ENCODE measurements at places on chromosomes 7 and 10. TPM values are rescaled to one million over a fixed set of nuclear protein-coding genes. Genes with fewer than 3 reads are reported as not detected.

Gene CYP2C19
- not detected for total RNA-seq

Gene LIPJ
- not detected for total RNA-seq

Gene GTF2I
- total RNA-seq = 203 TPM

Gene DUSP5
- 141 TPM for total RNA-seq

Gene FAM180A
- not detected for total RNA-seq

Gene SGMS1
- total RNA-seq = 18.6 TPM

Gene FBXL13
- 0.54 TPM for total RNA-seq

Gene ANXA8L1
- total RNA-seq = not detected

Gene MBL2
- total RNA-seq = not detected

DNA sequence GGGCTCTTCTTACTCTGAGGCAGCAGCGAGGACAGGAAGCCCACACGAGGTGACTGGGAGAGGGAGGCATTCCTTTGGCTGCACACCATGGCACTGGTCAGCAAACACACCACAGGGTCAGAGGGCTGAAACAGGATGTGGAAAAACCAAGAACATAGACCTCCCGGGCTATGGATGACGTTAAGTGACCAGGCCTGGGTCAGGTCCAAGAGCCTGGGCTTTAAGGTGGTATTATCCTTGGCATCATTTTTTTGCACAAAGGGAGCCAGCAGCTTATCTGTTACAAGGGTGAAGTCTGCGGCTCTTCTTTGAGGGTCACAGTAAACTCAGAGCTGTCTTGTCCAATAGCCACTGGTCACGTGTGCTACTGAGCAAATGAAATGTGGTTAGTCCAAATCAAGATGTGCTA, 7.0 kb downstream of the WDR91 start:
- no peak overlapping the region for H3K4me3 ChIP-seq
- no peaks in the 10 kb centered on the region for H3K27me3 ChIP-seq
- H3K4me1 ChIP-seq = peaks cover 51% of the 10 kb centered on the region
- H3K36me3 ChIP-seq = peaks cover 47% of the 10 kb centered on the region
- H3K27ac ChIP-seq = no peak overlapping the region

DNA sequence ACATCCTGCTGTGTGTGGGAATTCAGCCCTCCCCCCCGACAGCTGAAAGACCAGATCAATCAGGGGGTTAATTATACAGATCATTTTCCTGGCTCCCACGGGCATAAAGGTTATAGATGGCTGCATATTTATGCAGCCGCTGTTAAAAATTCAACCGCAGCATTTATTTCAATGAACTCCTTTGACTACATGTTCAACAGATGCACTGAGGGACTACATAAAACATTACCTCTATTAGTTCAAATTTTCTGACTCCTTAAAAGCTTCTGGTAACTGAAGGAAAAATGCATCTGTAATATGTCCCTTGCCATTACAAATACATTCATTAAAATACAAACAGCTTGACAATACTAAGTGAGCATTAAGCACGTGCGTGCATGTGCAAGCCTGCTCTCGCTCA, 49.7 kb upstream of the YAE1 start:
- H3K36me3 ChIP-seq = no peaks in the 10 kb centered on the region
- peaks cover 15% of the 10 kb centered on the region for H3K27me3 ChIP-seq
- H3K4me1 ChIP-seq = no peaks in the 10 kb centered on the region
- no peak overlapping the region for H3K4me3 ChIP-seq
- DNase-seq = no peak
- H3K27ac ChIP-seq = no peak overlapping the region

DNA sequence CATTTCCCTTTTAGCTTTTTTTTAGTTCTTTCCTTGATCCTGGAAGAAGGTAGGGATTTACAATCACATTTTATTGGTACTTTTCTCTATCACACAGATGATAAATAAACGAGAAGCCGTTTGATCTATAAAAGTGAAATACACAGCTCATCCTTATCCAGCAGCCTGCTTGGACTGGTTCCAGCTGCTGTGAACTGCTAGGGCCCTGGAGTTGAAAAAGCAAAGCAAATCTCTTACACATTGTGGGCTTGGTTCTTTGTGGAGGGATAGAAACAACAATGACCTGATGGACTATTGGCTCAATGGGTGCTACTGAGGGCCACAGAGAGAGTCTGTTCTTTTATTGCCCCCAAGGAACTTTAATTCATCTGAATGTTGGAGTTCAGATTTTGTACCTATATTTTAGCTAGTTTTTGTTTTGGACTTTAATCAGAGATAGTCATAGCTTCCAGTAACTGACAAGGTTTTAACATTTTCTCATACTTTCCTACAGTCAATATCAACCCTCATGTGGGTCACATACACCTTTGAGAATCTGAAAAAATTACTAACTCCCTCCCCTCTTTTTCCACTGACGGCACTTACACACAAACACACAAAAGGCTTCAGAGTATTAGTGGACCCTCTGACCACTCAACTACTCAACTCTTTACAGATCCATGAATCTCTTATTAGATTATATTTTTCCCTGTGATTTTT, 91.6 kb upstream of the CCDC6 start:
- no peak overlapping the region for H3K27ac ChIP-seq
- peaks cover 3% of the 10 kb centered on the region for H3K27me3 ChIP-seq
- H3K36me3 ChIP-seq = peaks cover 16% of the 10 kb centered on the region
- H3K4me3 ChIP-seq = no peak overlapping the region
- H3K4me1 ChIP-seq = peaks cover 23% of the 10 kb centered on the region

DNA sequence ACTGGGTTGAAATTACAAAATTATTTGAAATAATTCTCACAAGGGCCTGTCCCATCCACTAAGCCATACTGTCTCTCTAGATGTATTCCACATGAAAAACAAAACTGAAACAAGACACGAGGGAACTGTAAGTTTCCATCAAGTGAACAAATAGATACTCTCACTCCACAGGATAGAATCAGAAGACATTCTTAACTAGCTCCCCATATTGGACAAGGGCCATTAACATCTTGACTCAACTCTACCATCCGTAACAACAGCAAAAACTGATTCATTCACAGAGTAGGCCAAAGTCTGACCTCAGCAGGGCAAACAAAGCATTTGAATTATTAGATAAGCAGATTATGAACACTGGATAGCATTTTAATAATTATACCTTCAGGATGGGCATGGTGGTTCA, 29.1 kb downstream of the UBE2H start:
- peaks cover 22% of the 10 kb centered on the region for H3K4me1 ChIP-seq
- H3K27ac ChIP-seq = peak overlapping the region; percentile 9
- H3K36me3 ChIP-seq = peaks cover 5% of the 10 kb centered on the region
- no peaks in the 10 kb centered on the region for H3K27me3 ChIP-seq
- no peak overlapping the region for H3K4me3 ChIP-seq

GRCh38 chr7:44183386-44183785, 5.9 kb downstream of the GCK start:
- H3K27me3 ChIP-seq = peaks cover 9% of the 10 kb centered on the region
- DNase-seq = no peak
- no peak overlapping the region for H3K4me3 ChIP-seq
- H3K27ac ChIP-seq = no peak overlapping the region
- no peaks in the 10 kb centered on the region for H3K36me3 ChIP-seq

DNA sequence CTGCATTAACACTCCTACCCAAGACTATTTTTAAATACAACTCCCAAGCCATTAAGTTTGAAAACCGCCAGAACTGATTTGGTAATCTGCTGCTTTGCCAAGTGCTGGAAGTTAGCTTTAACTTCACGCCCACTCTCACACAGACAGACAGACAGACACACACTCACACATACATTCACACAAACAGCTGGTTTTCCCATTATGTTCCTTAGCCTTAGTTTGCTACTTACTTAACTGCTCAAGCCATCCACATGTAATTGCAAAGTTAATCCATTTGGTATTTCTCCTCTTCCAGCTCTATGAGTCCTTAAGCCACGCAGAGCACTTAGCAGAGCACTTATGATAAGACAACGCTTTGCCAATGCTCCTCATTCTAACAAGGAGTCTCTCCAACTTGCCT, 8.3 kb downstream of the COBL start:
- no peak overlapping the region for H3K27ac ChIP-seq
- no peak overlapping the region for H3K4me3 ChIP-seq
- no peaks in the 10 kb centered on the region for H3K36me3 ChIP-seq
- H3K27me3 ChIP-seq = no peaks in the 10 kb centered on the region
- no peaks in the 10 kb centered on the region for H3K4me1 ChIP-seq

GRCh38 chr10:107790271-107790670, 625.8 kb upstream of the SORCS1 start:
- H3K27ac ChIP-seq = no peak overlapping the region
- no peaks in the 10 kb centered on the region for H3K4me1 ChIP-seq
- H3K4me3 ChIP-seq = no peak overlapping the region
- no peaks in the 10 kb centered on the region for H3K27me3 ChIP-seq

GRCh38 chr10:99358101-99358500, 28.9 kb downstream of the CNNM1 start:
- no peak overlapping the region for H3K4me3 ChIP-seq
- no peaks in the 10 kb centered on the region for H3K4me1 ChIP-seq
- DNase-seq = no peak
- H3K27ac ChIP-seq = no peak overlapping the region
- H3K36me3 ChIP-seq = no peaks in the 10 kb centered on the region

GRCh38 chr10:61987951-61988379, 86.5 kb downstream of the ARID5B start:
- peaks cover 45% of the 10 kb centered on the region for H3K36me3 ChIP-seq
- DNase-seq = peak; percentile 33
- peak overlapping the region; percentile 99 for H3K27ac ChIP-seq
- H3K4me3 ChIP-seq = peak overlapping the region; percentile 78

- no peaks in the 10 kb centered on the region for H3K36me3 ChIP-seq
- H3K27ac ChIP-seq = no peak overlapping the region
- no peaks in the 10 kb centered on the region for H3K4me1 ChIP-seq
- no peak overlapping the region for H3K4me3 ChIP-seq
- DNase-seq = no peak
These were observed 1256.8 kb upstream of the SORCS1 start for GRCh38 chr10:108421266-108421665.

- no peaks in the 10 kb centered on the region for H3K36me3 ChIP-seq
- H3K27me3 ChIP-seq = peaks cover 4% of the 10 kb centered on the region
- DNase-seq = no peak
- no peak overlapping the region for H3K27ac ChIP-seq
These were observed 192.8 kb upstream of the AHR start for GRCh38 chr7:17105701-17106100.

DNA sequence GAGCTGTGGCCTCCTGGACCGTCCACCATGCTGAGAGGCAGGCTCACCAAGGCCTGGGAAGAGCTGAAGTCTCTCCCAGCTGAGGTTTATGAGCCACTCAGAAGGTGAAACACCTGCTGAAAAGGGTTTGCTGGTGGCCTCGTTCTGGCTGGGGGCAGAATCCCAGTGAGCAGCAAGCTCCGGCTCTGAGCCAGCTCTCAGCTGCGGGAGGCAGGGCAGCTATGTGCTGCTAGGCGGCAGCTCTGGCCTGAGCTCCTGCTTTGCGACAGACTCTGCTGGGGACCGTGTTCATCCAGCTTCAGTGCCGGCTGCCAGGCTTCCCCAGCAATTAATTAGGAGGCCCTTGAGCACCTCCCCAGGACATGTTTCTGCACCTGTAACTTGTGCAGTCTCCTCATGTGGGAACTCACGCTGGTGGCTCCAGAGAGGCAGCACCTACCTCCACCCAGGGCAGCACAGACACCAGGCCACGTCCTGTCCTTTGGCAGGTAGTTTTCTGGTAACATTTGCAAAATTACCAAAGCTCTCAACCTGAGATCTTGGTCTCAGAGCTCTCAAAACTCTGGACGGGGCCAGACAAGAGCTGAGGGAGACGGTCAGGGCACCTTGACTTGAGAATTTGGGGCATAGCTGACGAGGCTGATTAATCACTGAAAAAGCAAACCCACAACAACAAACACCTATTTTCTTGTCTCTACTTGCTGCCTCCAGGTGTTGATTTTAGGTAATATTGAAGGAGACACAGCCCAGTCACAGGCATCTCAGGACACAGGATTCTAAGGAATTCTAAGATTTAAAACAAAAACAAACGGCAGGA, 185.0 kb downstream of the TCERG1L start:
- no peak overlapping the region for H3K4me3 ChIP-seq
- no peak for DNase-seq
- H3K4me1 ChIP-seq = no peaks in the 10 kb centered on the region
- no peak overlapping the region for H3K27ac ChIP-seq
- H3K36me3 ChIP-seq = no peaks in the 10 kb centered on the region

- H3K36me3 ChIP-seq = no peaks in the 10 kb centered on the region
- H3K27me3 ChIP-seq = peaks cover 12% of the 10 kb centered on the region
- DNase-seq = no peak
- no peak overlapping the region for H3K4me3 ChIP-seq
These were observed 34.4 kb upstream of the YAE1 start for GRCh38 chr7:39531818-39532217.

- peaks cover 6% of the 10 kb centered on the region for H3K27me3 ChIP-seq
- H3K36me3 ChIP-seq = no peaks in the 10 kb centered on the region
- H3K4me1 ChIP-seq = no peaks in the 10 kb centered on the region
These were observed 83.8 kb upstream of the AKR1E2 start for GRCh38 chr10:4742217-4742616.

- no peaks in the 10 kb centered on the region for H3K36me3 ChIP-seq
- no peak overlapping the region for H3K27ac ChIP-seq
- no peak for DNase-seq
- H3K4me3 ChIP-seq = no peak overlapping the region
- no peaks in the 10 kb centered on the region for H3K4me1 ChIP-seq
These were observed 441.4 kb downstream of the CNTNAP2 start for GRCh38 chr7:146557971-146558469.

DNA sequence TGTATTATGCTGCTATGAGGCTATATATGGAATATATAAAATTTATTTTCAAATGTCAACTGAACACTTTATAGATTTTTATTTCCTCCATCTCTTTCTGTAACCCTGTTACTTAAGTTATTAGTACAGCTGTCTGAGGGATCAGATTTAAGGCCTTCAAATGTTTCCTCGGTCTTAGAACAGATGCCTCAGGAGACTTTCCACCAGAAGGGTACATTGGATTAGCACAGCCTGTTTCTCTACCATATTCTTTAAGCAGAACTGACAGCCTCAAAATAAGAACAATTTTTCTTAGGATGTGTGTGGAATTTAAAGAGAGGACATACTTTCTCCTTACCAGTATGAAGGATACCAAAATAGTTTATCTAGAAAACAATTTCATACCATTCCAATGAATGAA, 53.0 kb upstream of the HGF start:
- H3K4me3 ChIP-seq = no peak overlapping the region
- no peaks in the 10 kb centered on the region for H3K27me3 ChIP-seq
- H3K27ac ChIP-seq = no peak overlapping the region
- H3K36me3 ChIP-seq = no peaks in the 10 kb centered on the region

GRCh38 chr7:47816647-47817046, 131.6 kb downstream of the PKD1L1 start:
- H3K36me3 ChIP-seq = no peaks in the 10 kb centered on the region
- H3K27ac ChIP-seq = no peak overlapping the region
- no peak for DNase-seq
- no peaks in the 10 kb centered on the region for H3K27me3 ChIP-seq

DNA sequence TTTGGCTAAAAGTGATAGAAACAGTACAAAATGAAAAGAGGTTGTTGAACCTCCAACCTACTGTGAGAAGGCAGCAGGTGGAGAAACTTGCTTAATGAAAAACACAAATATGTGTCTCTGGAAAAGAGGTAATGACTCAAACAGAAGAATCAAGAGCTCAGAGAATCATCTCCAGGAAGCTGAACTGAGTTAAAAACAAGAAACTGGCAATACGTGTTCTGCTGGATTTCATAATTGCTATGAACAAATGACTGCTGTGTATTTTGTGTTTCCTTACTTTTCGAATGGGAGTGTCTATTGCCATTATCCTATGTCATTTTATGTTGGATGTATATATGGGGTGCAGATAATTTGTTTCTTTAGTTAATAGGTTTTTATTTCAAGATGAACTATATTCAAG, 401.1 kb downstream of the DGKB start:
- H3K27me3 ChIP-seq = no peaks in the 10 kb centered on the region
- no peaks in the 10 kb centered on the region for H3K4me1 ChIP-seq
- no peak overlapping the region for H3K27ac ChIP-seq
- no peak for DNase-seq
- H3K36me3 ChIP-seq = no peaks in the 10 kb centered on the region
